Epithelial cell of proximal tubule (primary cell): ENCODE measurements at places on chromosomes 6 and 20. TPM values are rescaled to one million over a fixed set of nuclear protein-coding genes. Genes with fewer than 3 reads are reported as not detected.

PRDM1 gene
- 0.14 and 1.0 TPM in 2 replicates for total RNA-seq

- no peak for DNase-seq
Observed at GRCh38 chr6:50992232-50992631, 173.6 kb downstream of the TFAP2B start.

GRCh38 chr6:38552121-38552520 lies 87.6 kb downstream of the BTBD9 start:
- no peak for DNase-seq

DNA sequence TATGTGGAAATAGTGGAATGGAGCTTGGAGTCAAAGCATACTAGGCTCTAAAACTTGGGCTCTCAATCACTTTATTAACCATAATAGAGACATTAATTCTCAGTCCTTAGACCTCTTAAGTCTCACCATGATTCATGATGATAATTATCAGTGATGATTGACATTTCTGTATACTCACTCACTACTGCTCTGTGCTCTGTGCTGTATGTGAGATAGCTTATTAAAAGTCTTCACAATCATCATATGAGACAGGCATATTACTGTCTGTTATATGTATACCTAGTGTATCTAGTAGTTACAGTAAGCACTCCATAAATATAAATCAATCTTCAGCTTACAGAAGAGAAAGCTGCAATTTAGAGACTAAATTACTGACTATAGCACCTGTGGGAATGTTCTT lies 236.0 kb upstream of the JAG1 start:
- no peak for DNase-seq
